Renal cortex interstitium (tissue), 15 donors: ENCODE measurements at places on chromosomes 12 and 14.

DNA sequence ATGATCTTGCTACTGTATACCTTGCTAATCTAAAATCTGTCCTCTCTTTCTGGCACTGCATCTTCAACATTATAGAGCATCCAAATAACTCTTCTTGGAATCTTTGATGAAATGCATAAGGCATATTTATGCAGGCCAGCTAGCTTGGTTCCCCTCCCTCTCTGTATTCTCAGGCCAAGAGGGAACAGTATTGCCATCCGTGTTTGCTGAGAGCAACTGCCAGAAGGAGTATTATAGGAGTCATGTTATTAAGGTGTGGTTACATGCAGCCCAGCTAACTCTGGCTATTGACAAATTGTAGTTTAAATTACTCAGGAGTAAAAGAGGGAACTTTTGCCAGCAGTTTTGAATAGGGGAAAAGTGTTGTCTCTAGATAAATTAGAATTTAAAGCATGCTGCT is 309.3 kb upstream of the E2F7 start:
- no peak for DNase-seq

DNA sequence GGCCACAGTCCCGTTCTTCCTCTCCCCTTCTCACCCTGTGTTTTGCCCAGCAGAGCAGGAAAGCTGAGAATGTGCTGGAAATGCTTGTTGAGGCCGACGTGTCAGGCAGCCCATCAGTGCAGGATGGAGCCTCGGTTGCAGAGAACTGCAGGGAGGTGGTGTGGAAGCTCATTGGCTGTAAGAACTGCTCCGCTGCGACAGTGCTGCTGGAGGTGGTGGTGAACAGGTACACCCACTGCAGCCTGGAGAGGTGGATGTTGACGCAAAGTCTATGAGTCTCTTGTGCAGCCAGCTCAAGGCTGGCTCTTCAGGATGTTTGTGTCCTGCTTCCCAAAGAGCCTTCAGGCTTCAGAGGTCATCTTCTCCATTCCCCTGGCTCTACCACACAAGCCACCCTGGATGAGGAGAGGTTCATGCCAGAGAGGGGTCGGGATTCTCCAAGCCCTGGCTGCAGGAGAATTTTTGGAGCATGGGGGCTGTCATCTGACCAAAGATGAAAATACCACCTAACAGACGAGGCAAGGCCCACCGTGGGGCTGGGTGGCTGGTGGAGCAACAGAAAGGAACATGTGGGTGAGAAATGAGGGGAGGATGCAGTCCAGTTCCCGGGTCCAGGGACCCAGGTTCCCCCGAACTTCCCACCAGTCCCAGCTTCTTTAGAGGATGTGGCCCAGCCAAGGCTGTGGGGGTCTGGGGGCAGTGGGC is 174.1 kb upstream of the PRMT8 start:
- DNase-seq = no peak

DNA sequence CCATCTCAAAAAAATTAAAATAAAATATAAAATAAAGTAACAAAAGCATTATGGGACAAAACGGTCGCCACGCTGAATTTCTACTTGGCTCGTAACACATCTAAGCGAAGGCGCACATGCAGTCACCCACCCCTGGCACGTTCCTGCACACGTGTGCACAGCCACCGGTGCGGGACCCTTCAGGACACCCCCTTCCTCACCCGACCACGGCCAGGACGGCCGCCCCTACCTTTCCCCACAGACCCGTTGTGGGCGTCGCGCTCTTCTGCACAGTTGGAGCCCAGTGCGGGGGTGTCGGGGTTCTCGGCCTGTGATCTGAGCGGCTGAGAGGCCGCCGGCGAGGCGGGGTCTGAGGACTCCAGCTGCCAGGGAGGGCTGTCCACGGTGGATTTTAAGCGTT is 44.4 kb upstream of the GPR68 start:
- no peak for DNase-seq

DNA sequence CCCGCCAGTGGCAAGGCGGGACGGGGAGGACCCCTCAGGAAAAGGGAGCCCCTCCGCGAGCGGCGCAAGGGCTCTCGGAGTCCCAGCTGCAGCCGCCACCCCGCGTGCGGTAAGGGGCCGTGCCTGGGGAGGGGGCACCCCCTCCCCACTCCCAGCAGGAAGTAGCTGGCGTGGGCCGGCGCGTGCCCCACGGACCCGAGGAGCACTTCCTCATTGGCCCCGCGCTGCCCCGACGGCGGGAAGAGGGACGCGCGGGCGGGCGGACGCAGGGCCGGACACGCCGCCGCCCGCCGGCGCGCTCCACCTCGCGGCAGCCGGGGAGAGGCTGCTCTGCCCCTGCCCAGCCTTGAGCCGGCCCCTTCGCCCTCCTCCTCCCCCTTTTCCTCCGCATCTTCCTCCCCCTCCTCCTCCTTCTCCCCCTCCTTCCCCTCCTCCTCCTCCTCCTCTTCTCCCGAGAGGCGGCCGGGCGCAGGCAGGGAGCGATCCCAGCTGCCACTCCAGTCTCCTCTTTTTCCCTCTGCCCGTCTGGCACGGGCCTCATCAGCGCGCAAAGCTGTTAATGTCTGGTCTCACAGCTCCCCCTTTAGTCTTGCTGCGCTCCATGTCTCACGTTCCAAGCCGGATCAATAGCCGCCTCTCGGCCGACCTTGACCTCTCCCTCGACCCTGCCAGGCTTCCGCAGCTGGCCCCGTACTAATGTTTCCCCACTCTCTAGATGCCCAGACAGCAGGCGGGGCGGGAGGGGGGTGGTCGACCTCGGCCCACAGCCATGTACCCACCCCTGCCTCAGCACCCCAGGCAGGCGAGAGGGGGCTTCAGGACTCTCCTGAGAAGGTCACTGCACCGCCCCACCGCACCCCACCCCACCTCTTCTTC is 2.6 kb upstream of the BCL11B start:
- DNase-seq = peak; percentile 93

DNA sequence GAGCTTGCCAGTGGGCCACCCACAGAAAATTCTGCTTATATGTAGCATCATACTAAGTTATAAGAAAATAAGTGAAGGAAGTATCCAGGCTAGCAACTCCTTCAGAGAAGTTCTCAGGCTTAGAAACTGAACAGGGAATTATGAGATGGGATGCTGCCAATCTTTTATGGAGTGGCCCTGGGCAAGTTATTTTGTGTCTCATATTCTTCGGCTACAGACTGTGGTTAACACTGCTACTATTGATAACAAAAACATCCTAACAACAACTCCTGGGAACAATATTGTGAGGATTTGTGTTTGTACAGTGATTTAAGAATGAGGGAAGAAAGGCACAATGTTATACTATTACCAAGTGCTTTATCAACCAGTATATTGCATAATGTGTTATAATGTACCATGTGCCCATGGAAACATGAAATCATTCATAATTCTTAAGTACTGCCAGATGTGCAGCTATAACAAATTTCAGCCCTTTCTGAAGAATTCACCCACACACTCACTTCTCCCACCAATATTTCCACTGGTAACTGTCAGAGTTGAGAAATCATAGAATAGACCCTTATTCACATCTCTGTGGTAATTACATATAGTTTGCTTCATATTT is 113.3 kb upstream of the SOX5 start:
- no peak for DNase-seq
